ENCODE measurements at places on chromosomes 4 and X. TPM values are rescaled to one million over a fixed set of nuclear protein-coding genes. Genes with fewer than 3 reads are reported as not detected.

The NKX6-1 gene
- not detected for total RNA-seq

The FGFR3 gene
- total RNA-seq = 7.6 TPM

The PLS3 gene
- 43.1 TPM for total RNA-seq

The RBM47 gene
- 8.2 TPM for total RNA-seq

- no peak for DNase-seq
Observed at GRCh38 chrX:68988865-68989264, 160.0 kb downstream of the EFNB1 start.

DNA sequence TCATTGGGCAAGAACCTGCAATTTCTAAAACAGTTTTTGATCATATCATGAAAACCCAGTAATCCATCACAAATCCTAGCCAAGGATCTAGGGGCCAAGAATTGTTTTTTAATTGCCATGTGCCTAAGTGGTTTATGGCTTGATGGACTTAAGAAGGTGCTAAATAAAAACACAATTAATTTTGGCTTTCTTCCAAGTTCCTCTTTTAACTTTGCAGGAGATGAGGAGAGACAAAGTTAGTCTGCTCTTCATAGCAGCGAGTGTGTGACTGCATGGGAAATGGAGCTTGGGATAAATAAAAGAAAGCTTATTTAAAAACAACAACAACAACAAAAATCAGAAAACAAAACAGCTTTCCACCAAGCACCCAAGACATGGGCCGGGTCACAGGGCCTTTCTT lies 41.4 kb downstream of the ARHGEF9 start:
- DNase-seq = no peak

DNA sequence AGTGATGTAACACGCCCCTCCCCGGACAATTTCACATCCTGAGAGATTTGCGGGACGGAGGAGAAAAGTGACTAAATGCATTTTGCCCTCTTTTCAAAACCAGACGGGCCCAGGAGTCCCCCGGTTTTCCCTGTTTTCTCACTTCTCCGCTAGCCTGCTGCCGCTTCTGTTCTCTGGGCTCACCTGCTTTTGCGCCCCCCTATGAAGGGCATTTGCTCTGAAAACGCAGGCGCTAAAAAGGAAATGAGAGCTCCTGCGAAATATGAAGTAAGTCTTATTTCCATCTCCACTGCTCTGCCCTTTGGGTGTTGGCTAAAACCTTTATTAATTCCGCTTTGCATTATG lies 613 bp upstream of the TMEM47 start:
- no peak for DNase-seq

DNA sequence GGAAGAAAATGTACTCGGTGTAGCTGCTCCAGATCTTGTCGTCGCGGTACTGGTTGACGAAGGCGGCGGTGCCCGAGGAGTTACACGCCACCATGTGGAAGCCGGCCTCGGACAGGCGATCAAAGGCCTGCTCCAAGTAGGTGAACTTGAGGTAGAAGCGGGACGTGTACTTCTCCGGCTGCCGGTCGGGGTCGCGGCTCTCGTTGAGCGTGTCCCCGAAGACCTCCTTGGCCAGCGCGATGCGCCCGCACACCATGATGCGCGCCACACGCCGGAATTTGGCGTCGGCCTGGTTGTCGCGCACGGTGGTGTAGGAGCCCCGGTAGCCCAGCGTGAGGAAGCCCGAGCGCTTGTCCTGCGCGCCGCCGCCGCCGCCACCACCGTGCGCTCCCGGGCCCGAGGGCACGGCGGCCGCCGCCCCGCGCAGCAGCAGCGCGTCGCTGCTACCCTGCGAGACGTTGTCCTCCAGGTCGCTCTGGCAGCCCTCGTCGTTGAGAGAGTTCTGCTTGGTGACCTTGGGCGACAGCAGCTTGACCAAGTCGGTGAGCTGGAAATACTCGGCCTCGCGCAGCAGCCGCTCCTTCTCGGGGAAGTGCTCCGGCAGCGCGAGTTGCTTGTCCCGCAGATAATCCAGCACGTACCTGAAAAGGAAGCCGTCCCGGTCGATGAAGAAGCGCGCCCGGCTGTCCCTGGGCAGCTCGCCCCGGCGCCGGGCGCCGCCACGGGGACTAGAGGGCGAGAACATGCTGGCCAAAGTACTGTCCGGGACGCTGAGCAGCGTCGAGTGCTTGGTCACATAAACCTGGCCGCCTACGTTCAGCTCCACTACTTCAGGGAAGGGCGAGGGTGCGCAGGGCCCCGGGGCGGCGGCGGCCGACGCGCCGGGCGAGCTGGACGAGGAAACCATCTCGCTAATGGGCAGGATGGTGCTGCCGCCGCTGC lies 775 bp downstream of the KCTD8 start:
- peak; percentile 68 for DNase-seq

DNA sequence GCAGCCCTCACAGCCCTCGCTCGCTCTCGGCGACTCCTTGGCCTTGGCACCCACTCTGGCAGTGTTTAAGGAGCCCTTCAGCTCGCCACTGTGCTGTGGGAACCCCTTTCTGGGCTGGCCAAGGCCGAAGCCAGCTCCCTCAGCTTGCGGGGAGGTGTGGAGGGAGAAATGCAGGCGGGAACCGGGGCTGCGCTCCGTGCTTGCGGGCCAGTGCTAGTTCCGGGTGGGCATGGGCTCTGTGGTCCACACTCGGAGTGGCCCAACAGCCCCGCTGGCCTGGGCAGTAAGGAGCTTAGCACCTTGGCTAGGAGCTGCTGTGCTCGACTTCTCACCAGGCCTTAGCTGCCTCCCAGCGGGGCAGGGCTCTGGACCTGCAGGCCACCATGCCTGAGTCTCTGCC lies 192.6 kb downstream of the COX18 start:
- no peak for DNase-seq

- DNase-seq = no peak
Observed at GRCh38 chr4:112167794-112168193, 22.5 kb downstream of the FAM241A start.

GRCh38 chr4:52091801-52092200 lies 40.7 kb downstream of the SPATA18 start:
- DNase-seq = no peak

DNA sequence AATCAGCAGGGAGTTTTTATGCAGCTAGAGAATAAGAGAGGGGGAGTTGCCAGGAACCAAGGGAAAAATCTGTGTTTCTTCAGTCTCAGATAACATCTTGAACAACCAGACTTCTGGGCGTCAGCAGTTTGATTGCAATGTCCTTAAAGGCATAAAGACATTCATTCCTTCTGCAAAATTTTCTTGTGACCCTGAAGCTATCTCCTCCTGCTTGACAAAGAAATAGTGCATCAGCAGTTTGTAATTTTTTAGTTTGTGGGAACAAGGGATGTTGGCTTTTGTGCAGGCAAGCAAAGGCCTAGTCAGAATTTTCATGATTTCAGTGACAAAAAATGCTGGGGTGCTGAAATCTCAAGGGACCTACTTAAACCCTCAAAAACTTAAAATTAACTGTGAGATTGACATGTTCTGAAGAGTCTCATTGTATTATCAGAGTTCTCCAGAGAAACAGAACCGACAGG lies 125.8 kb upstream of the UNC5C start:
- no peak for DNase-seq

All from right cardiac atrium (tissue), 5 donors.